Bronchial epithelial cell (primary cell): ENCODE measurements at places on chromosomes 12 and 14. TPM values are rescaled to one million over a fixed set of nuclear protein-coding genes. Genes with fewer than 3 reads are reported as not detected.
A peak's percentile ranks its signal among the peaks of the same experiment; 100 is the strongest.

GRCh38 chr12:69338120-69338859, 9.9 kb upstream of the LYZ start:
- DNase-seq: no peak

DNA sequence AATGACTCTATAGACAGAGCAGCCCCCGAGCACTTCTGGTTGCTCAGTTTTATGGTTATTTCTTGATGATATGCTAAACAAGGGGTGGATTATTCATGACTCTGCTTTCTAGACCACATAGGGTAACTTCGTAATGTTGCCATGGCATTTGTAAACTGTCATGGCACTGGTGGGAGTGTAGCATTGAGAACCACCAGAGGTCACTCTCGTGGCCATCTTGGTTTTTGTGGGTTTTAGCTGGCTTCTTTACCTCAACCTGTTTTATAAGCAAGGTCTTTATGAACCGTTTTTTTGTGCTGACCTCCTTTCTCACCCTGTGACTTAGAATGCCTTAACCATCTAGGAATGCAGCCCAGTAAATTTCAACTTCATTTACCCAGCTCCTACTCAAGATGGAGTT, 1036.2 kb upstream of the FLRT2 start:
- DNase-seq: no peak

- DNase-seq: no peak
Observed at GRCh38 chr12:40945772-40946171, 242.3 kb upstream of the PDZRN4 start.

RBM19 gene
- total RNA-seq: 14.0 and 19.0 TPM in 2 replicates

DNA sequence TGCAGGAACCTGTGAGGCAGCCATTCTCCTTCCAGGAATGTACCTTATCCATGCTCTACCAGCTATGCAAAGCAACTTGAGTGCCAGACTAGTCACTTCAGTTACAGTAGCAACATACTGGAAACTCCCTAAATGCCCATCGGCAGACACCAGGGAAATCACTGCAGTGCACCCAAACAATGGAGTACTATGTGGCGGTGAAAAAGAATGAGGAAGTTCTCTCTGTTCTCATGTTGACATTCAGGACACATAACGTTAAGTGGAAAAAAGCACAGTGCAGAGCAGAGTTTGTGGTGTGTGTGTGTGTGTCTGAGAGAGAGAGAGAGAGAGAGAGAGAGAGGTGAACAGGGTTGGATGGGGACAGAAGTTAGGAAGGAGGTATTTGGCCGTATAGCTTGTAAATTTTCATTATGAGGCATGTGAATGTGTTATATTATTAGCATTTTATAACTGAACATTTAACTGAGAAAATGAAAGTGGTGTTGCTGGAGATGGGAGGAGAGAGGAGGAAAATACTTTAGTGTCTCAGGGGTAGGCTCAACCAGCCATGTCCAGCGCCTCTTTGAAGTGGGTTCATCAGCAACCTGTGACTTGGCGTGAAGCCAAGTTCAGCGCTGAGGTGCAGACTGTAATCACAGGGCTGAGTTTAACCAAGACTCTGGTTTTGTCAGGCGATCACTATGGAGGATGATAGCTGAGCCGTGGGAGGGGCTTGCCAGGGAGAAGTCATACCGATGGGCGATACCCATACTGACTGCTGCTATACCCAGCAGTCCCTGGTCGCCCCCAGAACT, 17.3 kb downstream of the TNFAIP2 start:
- DNase-seq: no peak

- no peak for DNase-seq
Observed at GRCh38 chr12:21265932-21266331, 68.8 kb downstream of the SLCO1A2 start.

CABP1 gene
- total RNA-seq: not detected in 2 replicates

GRCh38 chr12:6104027-6104426, 20.4 kb downstream of the VWF start:
- no peak for DNase-seq

ATF1 gene
- 31.3 and 39.6 TPM in 2 replicates for total RNA-seq

TAS2R42 gene
- not detected in 2 replicates for total RNA-seq

KLHL33 gene
- not detected in 2 replicates for total RNA-seq

DNA sequence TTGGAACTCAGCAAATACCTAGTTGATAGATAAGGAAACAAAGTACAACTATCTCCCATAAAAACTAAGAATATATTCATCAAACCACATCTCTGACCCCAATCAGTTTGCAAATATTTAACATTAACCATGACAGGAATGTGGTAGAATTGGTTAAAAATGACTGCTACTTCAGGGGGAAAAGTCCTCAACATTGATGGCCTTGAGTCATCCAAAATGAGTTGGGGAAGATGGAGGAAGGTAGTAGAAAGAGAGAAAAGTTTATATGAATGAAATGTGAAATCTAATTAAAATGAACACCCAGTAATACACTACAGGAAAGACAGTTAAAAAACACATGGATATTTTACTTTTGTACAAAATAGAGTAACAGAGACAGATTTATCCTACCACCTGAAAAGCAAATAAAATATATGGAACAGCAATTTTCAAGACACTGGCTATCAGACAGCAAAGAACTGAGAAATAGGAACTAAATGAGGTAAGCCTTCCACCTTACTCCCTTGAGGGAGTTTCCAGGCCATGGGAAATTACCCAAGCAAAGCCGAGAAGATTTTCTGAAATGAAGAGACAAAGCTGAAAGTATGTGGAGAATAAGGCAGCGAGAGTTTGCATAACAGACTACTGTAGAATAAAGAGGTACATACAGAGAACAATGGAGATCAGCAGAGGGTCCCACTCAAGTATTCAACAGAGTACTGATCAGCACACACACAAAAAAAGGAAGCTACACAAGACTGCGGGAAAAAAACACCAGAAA, 49.6 kb downstream of the TC2N start:
- DNase-seq: no peak

DNA sequence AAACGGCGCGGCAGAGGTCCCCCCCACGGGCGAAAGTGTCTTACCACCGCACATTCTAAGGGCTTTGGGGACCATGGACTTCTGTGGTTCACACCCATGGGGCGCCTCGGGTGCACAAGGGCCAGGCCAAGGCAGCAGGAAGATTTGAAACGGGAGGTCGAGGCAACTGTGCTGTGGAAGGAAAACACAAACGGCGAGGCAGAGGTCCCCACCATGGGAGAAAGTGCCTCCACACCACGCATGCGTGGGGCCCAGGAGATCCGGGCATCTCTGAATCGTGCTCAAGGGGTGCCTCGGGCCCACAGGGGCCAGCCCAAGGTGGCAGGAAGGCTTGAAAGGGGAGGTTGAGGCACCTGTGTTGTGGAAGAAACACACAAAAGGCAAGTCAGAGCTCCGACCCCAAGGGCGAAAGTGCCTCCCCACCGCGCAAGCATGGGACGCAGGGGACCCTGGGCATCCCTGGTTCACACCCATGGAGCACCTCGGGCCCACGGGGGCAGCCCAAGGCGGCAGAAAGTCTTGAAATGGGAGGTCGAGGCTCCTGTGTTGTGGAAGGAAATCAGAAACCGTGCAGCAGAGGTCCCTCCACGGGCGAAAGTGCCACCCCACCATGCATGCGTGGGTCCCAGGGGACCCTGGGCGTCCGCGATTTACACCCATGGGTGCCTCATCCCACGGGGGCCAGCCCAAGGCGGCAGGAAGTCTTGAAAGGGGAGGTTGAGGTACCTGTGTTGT, 371.0 kb downstream of the ALG10 start:
- DNase-seq: no peak

GRCh38 chr14:50520947-50521815, 11.2 kb downstream of the MAP4K5 start:
- peak; percentile 98 for DNase-seq

DNA sequence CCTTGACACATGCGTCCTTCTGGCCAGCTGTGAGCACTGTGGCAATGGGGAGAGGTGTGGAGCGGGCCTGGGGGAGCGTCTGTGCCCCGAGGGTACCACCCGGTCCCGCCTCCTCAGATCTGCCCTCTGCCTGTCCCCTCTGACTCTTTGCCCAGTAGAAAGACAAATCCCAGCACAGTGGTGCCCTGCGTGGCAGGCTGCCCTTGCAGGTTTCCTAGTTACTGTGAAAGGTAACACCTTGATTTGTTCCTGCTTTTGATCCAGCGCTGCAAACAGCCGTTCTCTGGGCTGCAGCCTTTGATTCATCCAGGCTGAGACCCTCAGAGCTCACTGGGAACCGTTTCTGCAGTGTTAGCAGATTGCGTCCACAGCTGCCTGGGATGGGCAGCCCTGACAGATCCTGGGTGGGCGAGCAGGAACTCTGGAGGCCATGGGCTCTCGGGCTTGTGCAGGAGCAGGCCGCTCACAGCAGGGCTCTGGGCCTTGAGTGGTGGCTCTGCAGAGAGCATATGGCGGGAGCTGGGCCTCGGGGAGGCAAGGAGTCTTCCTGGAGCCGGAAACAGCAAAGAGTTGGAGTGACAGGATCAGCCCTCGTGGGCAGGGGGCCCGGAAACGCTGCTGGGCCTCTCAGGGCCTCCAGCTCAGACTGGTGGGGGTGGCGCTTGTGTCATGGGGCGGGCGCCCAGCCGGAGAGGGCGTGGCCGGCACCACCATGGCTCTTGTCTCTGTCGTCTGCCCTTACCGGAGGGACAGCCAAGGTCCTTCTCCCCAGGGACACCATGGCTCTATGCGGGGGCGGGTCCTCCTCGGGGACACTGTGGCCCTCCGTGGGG, 16.6 kb downstream of the FBRSL1 start:
- DNase-seq: peak; percentile 25

DNA sequence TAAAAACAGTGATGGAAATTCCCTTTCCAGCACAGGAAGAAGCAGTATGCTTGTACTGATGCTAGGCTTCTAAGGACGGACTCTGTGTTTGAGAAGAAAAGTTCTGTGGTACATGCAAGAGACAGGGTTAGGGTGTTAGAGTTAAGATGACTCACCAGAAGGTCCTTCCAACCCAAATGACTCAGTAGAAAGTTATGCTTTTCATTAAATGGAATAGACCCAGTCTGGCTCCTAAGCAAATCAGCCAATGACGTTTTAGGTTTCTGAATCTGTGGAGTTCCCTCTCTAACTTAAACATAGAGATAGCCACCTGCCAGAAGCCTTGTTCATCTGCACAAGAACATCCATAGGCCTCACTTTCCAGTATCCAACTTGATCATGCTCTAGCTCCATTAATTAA, 5.7 kb downstream of the PTHLH start:
- DNase-seq: peak; percentile 98

DNA sequence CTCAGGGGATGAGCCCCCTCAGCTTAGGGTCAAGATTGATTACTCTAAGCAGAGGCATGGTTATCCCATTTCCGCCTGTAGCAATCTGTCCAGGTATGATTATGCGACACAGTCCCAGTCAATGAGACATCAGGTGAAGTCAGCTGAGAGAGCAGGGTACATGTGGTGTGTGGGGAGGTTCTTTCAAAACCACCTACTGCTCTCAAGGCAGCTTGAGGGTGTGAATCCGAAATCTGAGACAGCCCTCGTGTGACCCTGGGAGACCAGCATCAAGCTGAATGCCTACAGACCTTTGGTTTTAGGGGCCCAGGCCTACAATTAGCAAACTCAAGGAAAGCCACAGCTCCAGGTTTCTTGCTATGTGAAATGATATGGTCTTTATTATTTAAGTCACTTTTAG, 275.7 kb downstream of the ITPR2 start:
- no peak for DNase-seq

GRCh38 chr12:67504026-67504425, 144.5 kb upstream of the DYRK2 start:
- no peak for DNase-seq

DNA sequence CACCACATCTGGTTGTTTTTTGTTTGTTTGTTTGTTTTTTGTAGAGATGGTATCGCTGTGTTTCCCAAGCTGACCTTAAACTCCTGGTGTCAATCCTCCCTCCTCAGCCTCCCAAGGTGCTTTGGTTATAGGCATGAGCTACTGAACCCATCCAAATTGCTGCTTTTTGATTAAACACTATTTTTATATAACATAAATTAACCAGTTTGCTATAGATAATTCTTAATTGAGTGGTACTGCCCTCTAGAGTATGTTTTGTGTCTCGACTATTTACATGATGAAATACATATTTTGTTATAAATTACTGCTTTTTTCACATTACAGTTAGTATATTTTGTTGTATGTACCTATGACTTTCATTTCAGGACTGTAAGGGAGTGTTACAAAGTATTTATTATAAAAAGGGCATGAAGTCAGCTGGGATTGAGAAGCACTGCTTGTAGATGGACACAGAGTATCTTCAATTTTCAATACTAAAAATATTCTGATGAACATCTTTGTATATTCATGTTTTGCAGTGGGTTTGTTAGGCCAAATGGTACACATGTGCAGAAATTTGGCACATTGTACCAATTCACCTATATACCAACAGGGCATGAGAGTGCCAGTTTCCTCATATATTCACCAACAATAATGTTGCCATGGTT, 14.9 kb upstream of the SCAF11 start:
- peak; percentile 24 for DNase-seq

- peak; percentile 96 for DNase-seq
Observed at GRCh38 chr12:12804011-12804410, 9.1 kb upstream of the DDX47 start.

GRCh38 chr12:60255044-60255443, 659.2 kb downstream of the SLC16A7 start:
- no peak for DNase-seq

- no peak for DNase-seq
Observed at GRCh38 chr12:125071456-125071855, 6.2 kb downstream of the AACS start.

C12orf54 gene
- 0.53 and 6.7 TPM in 2 replicates for total RNA-seq

- peak; percentile 88 for DNase-seq
Observed at GRCh38 chr12:105939181-105939721, 199.5 kb downstream of the NUAK1 start.

DNA sequence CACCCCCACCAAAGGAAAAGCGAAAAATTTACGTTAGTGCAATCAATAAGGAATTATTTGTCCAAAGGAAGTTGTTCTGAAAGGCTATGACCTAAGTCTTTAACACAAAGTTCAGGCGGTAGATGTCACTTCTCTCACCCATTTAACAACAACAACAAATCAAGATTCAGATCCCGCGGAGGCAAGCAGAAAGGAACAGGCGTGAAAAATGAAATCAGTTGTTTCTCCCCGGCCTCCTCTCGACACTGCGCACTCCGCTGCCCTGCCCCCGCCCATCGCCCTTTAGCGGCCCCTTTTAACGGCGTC, 1.4 kb downstream of the DENND5B start:
- no peak for DNase-seq

GRCh38 chr12:15834575-15834974, 45.4 kb upstream of the EPS8 start:
- DNase-seq: peak; percentile 78

GRCh38 chr12:40988355-40988754, 199.8 kb upstream of the PDZRN4 start:
- no peak for DNase-seq
